HCEC 1CT (cell line): ENCODE measurements at places on chromosomes 5 and 9.
A peak's percentile ranks its signal among the peaks of the same experiment; 100 is the strongest.

DNA sequence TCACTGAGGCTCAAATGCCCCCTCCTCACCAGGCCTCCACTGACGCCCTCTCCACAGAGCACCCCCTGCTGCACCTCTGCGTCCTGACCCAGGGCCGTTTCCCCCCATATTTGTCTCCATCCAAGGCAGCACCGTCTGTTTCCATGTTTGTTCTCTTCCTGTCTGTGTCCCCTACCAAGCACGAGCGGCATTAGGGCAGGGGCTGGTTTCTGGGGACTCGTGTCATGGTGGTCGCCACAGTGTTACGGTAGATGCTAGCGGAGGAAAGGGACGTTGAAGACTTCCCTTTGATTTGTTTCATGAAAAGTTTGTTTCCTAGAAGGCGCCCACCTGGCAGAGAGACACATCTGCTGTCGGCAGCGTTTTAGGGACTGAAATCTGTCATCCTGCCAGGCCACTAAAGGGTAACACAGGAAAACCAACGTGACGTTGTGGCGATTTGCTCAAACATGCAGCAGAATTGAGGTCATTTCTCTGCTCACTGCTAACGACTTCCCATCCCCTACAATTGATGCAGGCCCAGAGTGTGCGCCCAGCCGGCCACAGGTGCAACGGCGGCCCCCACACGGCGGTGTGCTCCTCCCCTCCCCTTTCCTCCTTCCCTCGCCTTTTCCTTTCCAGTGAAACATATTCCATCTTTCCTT lies 79.3 kb upstream of the IRX4 start:
- no peak for DNase-seq

DNA sequence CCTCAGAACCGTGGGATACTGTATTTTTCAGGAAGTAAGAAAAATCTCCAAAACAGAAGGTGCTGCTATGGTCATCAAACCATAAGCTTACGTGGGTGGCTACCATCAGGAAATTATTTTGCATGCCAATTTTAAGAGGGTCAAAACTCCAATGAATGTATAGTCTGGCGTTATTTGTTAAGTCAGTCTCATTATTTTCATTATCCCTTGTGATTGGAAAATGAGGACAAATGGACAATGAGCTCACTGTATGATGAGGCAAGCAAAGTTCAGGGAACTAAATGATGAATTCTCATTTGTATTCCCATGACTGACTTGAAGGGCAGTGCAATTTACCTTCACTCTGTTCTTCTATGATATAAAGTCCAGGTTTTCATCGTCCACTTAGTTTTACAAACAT lies 17.6 kb downstream of the PUM3 start:
- no peak for DNase-seq

DNA sequence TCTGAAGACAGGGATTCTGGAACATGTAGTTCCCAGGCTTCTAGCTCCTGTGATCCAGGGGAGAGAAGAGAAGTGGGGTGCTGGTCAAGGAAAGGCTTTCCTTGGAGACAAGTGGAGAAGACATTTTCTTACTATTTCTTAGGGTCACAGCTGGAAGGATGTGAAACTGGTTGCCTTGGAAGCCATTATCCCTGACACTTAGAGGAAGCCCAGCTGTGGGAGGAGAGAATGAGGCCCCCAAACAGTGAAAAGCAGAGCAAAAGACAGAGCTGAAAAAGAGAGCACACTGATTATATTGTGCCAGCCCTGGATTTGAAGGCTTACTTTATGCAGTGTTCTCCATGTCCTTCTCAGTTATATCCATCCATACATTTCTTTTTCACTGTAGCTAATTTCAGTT lies 17.5 kb upstream of the SHB start:
- DNase-seq = no peak

DNA sequence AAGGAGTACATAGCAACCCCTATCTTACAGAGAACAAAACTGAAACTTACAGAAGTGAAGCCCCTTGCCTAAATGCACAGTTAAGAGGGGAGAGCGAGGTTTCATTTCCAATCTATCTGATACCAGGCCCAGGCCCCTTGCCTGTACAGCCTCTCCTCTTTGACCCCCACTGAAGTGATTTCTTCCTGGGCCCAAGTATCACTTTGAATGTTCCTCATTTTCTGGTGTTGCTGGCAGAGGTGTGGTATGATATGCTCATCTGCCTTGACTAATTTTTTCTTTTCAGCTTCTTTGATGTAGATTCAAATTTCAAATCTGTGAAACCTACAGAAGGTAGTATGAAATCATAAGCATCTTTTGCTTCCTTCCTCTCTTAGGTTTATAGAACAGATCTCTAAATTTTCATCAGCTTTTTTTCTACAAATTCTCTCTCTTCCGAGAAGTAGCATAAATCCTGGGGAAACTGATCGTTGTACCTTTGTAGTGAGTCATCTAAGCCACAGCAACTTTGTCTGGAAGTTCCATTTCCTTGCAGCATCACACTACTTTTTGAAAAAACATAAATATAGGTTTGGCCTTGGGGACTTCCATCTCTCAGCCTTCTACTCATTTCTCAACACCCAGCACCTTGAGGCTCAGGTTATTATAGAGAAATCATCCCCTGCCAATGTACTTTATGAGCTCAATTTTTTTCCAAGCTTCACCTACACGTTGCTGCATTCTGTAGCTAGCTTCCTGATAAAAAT lies 402.4 kb upstream of the PTGER4 start:
- no peak for DNase-seq

- DNase-seq = peak; percentile 81
Measured at GRCh38 chr9:121557581-121558447, 58.2 kb upstream of the GGTA1 start.

GRCh38 chr5:86974955-86975354 lies 292.7 kb upstream of the RASA1 start:
- DNase-seq = peak; percentile 30

- peak; percentile 42 for DNase-seq
Measured at GRCh38 chr5:88889189-88890069, 6.4 kb upstream of the MEF2C start.

GRCh38 chr5:36585701-36586100 lies 20.7 kb upstream of the SLC1A3 start:
- no peak for DNase-seq

- DNase-seq = no peak
Measured at GRCh38 chr9:133842721-133843227, 104.6 kb upstream of the SARDH start.

DNA sequence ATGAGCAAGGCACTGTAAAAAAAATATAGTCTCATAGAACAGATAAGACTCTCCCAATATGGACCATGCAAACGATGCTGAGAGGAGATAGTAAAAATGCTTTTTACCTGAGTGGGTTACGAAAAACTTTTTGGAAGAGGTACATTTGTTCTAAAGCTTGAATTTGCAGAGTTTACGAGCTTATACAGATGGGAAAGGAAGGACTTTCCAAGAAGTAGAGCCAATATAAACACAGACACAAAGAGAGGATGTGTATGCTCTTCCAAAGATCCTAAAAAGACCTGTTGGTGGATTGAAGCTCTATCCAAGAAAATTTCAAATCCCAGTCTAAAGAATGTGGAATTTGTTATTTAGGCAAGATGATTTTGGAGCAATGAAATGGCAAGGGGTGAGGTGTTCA lies 127.1 kb upstream of the SLCO6A1 start:
- DNase-seq = no peak

DNA sequence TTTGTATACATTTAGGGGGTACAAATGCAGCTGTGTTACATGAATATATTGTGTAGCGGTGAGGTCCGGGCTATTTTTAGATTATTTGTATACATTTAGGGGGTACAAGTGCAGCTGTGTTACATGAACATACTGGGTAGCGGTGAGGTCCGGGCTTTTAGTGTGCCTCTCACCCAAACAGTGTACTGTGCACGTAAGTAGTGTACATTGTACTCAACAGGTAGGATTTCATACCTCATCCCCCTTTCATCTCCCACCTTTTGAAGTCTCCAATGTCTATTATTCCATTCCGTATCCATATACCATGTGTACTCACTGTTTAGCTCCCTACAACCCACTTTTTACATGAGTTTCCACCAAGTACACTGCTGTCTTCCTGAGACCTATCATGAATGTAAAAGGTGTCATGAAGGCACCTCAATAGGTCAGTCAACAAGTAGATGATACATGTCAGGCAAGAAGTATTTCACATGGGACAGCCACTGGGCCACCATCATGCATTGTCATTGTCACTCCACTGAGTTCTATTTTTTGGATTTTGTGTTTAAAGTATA lies 27.7 kb downstream of the SKP1 start:
- no peak for DNase-seq

DNA sequence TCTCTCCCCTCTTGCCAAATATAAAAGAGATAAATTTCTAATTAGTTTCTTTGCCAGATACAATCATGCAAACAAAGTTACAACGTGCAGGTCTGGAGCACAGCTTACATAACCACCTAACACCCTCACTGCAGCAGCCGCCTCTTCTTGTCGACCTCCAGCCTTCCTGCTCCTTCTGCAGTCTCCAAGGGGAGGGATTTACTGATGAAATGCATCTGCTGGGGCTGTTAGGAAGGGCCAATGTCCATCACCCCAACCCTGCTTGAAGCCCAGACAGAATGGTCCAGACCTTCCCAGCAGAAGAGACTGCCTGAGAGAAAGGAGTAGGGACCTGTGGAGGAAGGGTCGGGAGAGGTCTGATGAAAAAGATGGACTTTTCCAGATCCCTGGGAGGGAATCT lies 15.2 kb downstream of the KCNV2 start:
- no peak for DNase-seq

GRCh38 chr9:83061036-83061435 lies 1.9 kb downstream of the RASEF start:
- no peak for DNase-seq

- DNase-seq = no peak
Measured at GRCh38 chr5:37436146-37436934, 57.2 kb downstream of the WDR70 start.

GRCh38 chr5:14675865-14676300 lies 11.4 kb downstream of the OTULIN start:
- DNase-seq = no peak

GRCh38 chr5:160285316-160285715 lies 27.0 kb downstream of the CCNJL start:
- DNase-seq = no peak

- peak; percentile 33 for DNase-seq
Measured at GRCh38 chr5:143842920-143843319, 31.0 kb downstream of the HMHB1 start.
